ENCODE measurements at places on chromosomes 11 and 22.

GRCh38 chr22:26817926-26818325 is 160.5 kb downstream of the MIAT start:
- DNase-seq = no peak

DNA sequence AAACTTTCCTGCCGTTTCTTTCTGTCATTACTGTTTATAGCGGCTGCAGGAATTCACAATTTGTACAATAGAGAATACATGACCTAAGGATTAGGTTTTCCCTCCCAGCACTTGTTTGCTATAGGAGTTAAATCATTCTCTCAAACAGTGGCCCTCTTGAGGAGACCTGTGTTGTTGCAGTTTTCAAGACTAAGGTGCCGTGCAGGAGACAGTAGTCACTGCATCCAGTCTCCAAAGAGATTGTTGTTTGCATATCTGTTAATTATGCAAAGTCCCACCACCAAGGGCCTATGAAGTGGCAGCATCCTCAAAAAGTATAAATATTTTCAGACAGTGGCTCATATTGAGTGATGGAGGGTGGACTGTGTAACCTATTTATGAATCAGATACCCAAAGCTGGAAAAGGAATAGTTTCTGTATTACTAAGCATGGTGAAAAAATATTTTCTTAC is 2.3 kb downstream of the PRSS23 start:
- no peak for DNase-seq

GRCh38 chr11:128624269-128625175 is 37.2 kb upstream of the ETS1 start:
- no peak for DNase-seq

DNA sequence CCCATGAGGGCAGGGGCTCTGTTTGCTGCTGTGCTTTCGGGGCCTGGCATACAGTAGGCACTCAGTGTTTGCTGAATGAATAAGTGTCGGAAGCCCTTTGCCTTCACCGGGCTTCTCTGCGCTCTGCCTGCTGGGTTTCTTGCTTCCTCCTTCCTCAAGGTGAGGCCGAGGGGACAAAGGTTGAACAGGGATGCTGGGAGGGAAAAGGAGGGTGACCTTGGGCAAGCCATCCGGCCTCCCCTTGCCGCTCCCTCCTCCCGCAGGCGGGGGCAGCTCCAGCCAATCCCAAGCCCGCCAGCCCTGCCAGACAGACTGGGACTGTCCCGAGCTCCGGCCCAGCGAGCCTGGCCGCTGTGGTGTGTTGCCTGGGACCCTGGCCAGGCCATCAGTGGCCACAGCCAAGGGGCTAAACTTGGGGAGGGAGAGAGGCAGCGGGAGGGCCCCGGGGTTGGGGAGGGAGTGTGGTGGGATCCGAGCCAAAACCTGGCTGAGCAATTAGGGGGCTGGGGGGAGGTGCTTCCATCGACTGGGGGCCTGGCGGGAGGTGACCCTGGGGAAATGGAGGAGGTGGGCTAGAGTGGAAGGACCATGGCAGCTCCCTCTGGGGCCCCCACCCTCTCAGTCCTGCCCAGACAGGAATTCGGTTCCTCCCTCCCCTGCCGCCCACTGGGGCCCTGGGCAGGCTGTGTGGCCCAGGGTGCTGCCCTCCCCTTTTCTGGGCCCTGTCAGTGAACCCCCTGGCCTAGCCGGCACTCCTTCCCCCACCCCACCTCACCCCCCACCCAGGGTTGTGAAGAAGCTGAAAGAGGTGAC is 3.4 kb upstream of the RCOR2 start:
- peak; percentile 68 for DNase-seq

GRCh38 chr11:104979839-104980238 is 11.5 kb upstream of the CASP4 start:
- no peak for DNase-seq

DNA sequence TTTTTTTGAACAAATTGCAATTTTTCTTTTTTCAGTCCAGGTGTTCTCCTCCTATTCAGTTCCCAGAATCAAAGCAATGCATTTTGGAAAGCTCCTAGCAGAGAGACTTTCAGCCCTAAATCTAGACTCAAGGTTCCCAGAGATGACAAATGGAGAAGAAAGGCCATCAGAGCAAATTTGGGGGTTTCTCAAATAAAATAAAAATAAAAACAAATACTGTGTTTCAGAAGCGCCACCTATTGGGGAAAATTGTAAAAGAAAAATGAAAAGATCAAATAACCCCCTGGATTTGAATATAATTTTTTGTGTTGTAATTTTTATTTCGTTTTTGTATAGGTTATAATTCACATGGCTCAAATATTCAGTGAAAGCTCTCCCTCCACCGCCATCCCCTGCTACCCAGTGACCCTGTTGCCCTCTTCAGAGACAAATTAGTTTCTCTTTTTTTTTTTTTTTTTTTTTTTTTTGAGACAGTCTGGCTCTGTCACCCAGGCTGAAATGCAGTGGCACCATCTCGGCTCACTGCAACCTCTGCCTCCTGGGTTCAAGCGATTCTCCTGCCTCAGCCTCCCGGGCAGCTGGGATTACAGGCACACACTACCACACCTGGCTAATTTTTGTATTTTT is 6.2 kb upstream of the UBE4A start:
- peak; percentile 23 for DNase-seq

DNA sequence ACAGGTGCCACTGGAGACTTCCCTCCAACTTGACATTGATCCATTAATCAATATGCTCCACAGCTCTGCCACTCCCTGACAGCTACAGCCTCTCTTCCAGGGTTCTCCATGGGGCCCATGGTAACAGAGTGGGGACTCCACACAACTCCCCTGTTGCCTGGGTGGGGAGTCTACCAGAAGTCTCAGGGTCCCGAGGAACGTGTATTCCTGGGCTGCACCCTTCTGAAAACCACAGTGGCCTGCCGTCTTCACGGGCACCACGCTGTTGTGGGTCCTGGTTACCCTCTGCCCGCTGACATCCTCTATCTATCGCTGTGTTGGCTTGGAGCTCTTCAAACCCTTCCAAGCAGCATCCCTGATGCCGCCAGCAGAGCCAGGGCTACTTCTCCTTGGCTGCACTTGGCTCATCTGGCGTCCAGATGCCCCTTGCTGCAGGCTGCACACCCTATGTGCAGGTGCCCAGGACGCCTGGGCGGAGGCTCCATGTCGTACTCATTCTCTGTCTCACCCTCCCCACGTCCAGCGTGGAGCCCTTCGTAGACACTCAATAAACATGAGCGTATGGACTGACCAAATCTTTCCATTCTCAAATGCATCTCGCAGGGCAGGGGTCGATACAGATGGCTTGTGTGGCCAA is 1341.8 kb downstream of the TBC1D22A start:
- DNase-seq = no peak

- DNase-seq = no peak
Observed at GRCh38 chr11:16136792-16137390, 219.5 kb downstream of the SOX6 start.

- no peak for DNase-seq
Observed at GRCh38 chr22:17359501-17359900, 9.8 kb upstream of the CECR2 start.

GRCh38 chr11:114131461-114131864 is 72.0 kb downstream of the ZBTB16 start:
- DNase-seq = no peak

- DNase-seq = no peak
Observed at GRCh38 chr11:34343153-34343552, 14.7 kb downstream of the ABTB2 start.
